Activated CD4-positive, alpha-beta T cell treated with anti-CD3 and anti-CD28 coated beads, Interleukin-2, Interleukin-4, amounts not matched to agents 100 ng/mL and 50 ng/mL, durations not matched to agents 16 hours and 8 hours (primary cell): ENCODE measurements at places on chromosomes 16 and 17.
A peak's percentile ranks its signal among the peaks of the same experiment; 100 is the strongest.

GRCh38 chr17:34793231-34793908 is 167.9 kb downstream of the CCT6B start:
- DNase-seq, result no peak

- peak; percentile 31 for DNase-seq
These were observed 57.9 kb upstream of the MAF start for GRCh38 chr16:79658301-79659033.

DNA sequence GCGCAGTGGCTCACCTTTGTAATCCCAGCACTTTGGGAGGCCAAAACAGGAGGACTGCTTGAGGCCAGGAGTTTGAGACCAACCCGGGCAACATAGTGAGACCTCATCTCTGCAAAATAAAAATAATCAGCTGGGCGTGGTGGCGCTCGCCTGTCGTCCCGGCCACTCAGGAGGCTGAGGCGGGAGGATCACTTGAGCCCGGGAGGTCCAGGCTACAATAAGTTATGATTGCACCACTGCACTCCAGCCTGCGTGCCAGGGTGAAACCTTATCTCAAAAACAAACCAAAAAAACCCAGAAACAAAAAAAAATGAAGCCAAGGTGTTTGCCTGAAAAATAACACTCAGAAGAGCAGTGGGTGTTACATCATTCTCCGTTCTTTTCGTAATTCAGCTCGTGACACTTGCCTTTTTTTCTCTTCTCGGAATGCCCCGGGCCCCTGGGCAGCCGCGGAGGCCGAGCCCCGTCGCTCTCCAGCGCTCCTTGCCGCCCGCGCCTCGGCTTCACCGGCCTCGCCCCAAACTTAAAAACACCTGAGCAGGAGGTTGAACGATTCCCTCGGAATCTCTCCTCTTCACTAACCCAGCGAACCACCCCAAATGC is 17.0 kb downstream of the PRCD start:
- no peak for DNase-seq

DNA sequence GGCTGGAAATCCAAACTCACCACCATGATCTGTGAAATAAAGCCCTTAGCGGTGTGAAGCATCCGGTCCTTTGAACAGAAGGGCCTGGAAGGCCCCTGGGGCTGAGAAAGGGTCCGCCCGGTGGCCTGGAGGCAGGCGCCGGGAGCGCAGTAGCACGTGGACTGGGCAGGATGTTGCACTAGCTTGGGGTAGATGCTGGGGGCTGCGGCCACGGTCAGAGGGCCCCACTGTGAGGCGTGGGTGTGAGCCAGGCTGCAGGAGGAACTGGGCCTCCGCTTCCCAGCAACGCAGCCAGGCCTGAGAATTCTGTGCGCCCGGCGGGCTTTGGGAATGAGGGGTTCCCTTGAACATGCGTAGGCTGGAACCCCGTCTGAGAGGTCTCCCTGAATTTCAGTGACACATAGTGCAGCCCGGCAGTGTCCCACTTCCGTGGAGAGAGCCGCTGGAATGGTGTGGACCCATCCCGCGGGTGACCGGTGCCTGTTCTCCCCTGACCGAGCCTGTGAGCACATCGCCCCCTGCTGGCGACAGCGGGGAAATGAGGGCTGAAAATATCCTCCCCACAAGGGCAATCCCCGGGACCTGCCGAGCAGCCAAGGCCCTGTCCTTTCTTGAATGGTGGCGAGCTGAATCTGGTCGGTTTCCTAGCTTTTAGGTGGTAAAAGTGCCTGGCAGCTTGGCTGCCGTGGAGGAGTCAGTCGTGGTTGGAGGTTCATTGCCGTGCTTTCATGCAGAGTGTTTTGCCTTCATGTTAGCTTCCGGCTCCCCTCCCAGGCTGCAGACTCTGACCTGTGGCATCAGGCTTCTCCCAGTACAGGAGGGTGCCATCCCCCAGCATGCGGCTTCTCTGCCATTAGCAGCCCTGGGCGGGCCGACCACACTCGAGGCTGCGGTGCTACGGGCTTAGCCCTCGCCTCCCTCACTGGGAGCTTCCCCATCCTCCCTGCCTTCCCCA is 43.8 kb downstream of the DNAJA2 start:
- peak; percentile 79 for DNase-seq

GRCh38 chr16:58498341-58499091 is 1.4 kb upstream of the NDRG4 start:
- no peak for DNase-seq

GRCh38 chr16:17258848-17259713 is 211.7 kb downstream of the XYLT1 start:
- DNase-seq, result no peak

DNA sequence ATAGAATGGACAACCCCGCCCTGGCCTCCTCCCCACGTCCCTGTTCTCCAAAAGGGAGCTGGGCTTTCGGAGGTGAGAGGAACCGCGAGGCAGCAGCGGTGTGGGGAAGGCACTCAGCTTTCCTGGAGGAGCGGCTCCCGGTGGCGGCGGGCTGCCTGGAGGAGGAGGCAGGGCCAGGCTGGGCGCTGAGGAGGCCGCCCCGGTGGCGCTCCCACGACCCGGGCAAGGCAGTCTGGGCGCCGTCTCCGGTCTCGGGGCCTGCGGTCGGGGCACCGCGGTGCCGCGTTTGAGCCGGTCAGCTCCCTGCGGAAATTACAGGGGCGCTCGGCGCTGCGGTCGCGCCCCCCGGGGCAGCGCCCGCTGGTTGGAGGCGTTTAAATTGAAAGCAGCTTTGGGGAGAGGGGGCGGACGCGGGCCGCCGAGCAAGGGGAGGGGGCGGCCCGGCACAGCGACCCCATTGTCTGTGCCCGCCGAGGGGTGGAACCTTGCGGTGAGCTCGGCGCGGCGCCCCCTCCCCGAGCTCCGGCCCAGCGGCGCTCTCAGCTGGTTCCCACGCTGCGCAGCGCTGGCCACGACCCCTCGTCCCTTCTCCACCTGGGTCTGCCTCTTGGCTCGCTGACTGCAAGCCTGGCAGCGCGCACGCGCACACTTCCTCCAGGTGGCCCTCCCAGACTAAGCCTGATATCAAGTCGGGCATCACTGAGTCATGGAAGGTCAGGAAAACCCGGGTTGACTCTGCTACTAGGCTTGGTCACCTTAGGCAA is 58.7 kb upstream of the DLX4 start:
- no peak for DNase-seq

DNA sequence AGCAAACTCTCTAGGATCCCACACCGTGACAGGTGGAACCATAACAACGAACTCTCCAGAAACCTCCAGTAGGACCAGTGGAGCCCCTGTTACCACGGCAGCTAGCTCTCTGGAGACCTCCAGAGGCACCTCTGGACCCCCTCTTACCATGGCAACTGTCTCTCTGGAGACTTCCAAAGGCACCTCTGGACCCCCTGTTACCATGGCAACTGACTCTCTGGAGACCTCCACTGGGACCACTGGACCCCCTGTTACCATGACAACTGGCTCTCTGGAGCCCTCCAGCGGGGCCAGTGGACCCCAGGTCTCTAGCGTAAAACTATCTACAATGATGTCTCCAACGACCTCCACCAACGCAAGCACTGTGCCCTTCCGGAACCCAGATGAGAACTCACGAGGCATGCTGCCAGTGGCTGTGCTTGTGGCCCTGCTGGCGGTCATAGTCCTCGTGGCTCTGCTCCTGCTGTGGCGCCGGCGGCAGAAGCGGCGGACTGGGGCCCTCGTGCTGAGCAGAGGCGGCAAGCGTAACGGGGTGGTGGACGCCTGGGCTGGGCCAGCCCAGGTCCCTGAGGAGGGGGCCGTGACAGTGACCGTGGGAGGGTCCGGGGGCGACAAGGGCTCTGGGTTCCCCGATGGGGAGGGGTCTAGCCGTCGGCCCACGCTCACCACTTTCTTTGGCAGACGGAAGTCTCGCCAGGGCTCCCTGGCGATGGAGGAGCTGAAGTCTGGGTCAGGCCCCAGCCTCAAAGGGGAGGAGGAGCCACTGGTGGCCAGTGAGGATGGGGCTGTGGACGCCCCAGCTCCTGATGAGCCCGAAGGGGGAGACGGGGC is 1.3 kb downstream of the SPN start:
- DNase-seq, result peak; percentile 61

DNA sequence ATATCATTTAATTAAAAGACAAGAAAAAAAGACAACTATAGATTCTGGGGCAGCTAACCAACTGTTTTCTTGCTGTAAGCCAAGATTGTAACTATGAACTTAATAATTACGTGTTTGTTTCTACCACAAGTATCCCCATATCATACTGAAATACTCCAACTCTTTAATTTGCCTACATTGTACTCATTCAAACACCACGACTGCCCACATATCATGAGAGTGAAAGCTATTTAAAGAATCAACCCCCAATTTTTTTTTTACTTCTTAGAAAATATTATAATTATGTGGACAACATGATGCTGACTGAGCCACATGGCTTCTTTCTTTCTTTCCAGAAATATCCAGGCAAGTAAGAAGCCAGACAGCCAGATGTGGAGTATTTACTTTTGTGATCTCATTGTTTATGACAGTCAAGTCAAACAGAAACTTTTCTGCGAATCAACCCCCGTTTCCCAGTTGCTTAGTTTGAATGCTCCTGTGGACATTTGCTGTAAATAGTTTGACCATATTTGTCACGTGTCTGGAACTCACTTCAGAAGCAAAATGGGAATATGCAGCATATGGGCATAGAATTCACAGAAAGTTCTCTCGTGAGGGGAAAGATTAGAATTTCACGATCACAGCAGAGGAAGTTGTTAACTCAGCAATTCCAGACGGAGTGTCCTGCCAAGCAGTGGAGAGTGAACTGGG is 126.8 kb upstream of the PSMD7 start:
- no peak for DNase-seq

- no peak for DNase-seq
These were observed 1.5 kb downstream of the BANP start for GRCh38 chr16:87952751-87953150.

DNA sequence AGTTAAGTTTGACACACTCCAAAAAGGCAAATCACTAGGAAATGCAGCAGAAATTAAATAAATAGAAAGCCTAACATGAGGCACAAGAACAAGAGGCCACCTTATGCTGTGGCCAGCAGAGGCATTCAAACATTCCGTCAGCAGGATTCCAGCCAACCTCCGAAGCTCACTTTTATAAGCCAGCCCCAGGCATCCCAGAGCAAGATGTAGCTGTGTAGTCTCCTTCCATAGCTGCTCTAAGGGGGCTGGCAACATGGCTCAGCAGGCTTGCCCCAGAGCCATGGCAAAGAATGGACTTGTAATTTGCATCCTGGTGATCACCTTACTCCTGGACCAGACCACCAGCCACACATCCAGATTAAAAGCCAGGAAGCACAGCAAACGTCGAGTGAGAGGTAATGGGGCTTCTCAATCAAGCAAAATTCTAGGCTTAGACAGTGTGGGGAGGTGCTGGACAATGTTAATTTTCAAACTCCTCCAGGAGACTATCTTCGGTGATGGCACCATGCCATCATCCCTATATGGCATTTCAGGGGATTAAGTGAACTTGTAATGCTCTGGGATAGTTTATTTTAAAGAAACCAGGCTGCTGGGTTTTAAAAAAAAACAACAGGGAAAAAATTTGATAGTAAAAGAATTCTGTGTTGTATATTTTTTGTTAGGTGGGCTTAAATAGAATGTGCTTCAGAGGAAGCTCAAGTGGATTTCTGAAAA is at the start of gene CLEC3A:
Gene CLEC3A (plus strand): TSS at position 202 of the 714 bp plus-strand sequence. CDS start 79 bp downstream, at position 281.
- no peak for DNase-seq

DNA sequence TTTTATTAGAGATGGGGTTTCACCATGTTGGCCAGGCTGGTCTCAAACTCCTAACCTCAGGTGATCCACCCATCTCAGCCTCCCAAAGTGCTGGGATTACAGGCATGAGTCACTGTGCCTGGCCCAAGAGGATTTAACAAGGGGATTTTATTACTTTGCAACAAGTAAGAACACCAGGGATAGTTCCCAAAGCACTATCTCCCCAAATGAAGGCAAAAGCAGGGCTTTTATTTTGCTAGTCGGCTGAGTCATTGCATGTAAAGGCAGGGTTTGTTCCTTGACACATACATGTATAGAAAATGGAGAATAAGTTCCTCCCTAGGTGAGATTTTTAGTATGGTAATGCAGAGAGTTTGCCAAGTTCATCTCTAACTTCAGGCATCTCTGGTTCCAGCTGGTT is 24.0 kb downstream of the REXO5 start:
- DNase-seq, result no peak

DNA sequence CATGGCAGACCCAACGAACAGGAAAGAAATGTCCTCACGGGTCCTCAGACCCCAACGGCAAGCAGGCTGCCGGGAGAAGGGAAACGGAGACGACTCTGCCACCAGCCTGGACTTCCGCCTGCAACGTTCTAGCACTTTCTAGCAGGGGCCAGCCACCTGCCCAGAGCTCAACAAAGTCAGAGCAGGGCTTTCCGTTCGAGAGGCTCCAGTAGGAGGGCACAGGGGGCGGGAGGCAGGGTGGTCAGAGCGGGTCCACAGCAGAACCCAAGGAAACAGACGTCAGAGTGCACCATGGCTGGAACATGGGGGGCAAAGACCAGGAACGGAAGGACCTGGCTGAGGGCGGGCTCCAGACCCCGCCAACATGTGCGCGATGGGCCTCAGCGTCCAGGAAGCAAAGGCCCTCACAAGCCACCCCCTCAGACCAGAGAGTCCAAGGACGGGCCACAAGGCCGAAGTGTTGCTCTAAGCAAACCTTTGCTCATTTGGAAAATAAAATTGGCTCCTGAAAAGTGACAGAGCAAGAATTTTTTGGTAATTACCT is 29.4 kb upstream of the C16orf95 start:
- DNase-seq, result no peak

GRCh38 chr17:67022451-67022810 is 21.9 kb upstream of the CACNG1 start:
- DNase-seq, result no peak

GRCh38 chr16:2213817-2214718 is 572 bp downstream of the PGP start:
- DNase-seq, result no peak

DNA sequence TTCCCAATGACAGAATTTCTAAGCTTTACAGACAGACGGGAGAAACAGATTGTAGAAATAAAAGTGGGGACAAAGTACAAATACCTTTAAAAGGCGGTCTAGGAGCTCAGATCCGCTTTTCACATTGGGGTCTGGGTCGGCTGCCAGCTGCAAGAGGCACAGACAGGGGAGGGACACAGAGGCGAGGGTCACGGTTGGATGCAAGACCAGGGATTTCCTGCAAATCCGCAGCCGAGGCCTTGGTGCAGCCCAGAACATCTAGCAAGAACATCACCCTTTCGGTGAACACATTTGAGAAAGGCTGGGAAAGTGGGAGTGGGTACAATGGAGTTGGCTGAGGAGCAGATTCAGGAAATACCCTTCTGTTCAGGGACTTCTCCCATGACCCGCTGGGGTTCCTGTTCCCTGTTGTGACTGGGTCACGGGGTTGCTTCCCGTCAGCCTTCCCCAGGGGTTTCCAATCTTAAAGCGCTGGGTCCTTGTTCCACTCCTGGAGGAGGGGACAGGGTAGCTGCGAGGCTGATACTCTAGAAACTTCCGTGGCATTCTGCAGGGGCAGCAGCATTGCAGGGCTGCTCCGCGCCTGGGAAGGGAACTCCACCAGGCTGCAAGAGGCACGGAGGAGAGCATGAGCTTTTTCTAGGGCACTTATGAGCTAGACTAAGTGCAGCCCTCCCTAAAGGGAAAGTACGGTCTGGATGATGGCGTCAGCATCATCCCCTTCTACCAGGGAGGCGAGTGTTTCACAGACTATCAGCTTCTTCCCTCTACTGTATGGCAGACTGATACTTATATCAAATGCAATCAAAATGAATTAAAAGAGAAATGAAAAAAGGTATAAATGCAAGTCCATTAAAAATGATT is 16.0 kb downstream of the VAC14 start:
- DNase-seq, result no peak
